ENCODE measurements at places on chromosomes 1 and 21.

DNA sequence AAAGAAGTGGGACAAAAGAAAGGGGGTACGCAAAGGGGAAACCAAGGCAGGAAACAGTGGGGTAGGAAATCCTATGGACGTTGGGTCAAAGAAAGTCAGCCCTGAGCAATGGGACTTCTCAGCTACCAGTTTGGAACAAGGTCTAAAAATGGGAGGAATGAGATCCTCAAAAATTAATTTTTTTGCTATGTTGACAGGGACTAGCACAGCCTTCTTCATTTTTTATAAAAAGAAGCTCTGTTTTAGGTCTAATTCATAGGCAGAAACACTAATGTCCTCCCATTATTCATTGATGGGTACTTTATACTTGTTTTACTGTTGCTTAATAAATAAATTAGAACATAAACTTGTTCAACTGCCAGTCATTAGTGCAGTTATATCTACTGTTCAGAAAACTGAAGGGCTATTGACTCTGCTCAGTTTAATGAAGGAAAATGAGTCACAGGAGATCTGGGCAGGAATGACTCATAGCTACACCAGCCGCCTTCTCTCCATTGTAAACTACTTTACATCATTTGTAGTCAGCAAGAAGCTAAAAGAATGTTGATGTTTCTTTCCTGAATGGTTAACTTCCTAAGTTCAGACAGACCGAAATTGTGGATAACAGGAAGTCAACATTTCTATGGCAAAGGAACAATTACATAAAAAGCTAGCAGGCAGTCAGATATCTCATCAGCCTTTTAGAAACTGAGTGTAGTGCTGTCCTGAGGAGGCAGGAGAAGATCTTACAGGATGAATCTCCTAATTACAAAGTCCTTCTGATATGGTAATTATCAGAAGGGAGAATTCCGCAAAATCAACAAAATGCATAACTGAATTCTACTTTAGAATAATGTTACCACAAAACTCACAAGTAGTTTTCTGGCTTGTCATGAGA lies 356.4 kb upstream of the PKN2 start:
- no peak for DNase-seq

GRCh38 chr1:230747127-230747730 lies at the start of gene CAPN9:
Gene CAPN9, plus strand, starts transcription at chr1:230747388. Its CDS starts 109 bp downstream, at chr1:230747497.
- no peak for DNase-seq

DNA sequence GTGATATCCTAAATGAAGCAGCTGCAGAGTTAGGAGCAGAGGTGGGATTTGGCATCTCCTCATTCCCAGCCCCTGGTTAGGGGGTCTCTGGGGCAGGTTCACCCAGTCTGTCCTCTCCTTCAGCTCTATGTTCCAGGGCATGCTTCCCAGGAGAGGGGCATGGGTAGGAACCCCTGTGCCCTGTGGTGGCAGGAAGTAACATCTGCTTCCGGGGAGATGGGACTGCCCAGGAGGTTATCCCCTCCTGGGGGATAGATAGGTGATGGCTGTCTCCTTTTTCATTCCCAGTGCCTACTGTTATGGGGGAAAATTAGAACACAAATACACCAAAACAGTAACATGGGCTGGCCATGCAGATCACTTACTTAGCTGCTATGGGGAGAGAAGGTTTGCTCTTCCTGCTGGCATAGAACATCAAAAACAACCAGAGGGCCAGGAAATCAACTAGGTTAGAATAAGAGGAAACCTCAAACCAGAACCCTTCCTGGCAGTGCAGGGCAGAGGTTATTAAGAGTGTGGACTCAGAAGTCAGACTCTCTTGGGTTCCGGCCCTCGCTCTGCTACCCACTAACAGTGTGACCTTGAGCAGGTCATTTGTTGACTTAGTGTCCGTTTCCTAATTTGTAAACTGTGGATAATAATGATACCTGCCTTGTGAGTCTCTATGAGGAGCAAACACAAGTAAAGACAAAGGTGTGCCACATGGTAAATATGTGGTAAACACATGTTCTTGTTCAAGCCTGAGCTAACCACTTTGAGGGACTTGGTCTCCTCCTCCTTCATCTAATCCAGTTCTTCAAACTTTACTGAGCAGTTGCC lies 157.8 kb upstream of the JUN start:
- no peak for DNase-seq

GRCh38 chr21:35833991-35834390 lies 226.3 kb downstream of the SETD4 start:
- no peak for DNase-seq

DNA sequence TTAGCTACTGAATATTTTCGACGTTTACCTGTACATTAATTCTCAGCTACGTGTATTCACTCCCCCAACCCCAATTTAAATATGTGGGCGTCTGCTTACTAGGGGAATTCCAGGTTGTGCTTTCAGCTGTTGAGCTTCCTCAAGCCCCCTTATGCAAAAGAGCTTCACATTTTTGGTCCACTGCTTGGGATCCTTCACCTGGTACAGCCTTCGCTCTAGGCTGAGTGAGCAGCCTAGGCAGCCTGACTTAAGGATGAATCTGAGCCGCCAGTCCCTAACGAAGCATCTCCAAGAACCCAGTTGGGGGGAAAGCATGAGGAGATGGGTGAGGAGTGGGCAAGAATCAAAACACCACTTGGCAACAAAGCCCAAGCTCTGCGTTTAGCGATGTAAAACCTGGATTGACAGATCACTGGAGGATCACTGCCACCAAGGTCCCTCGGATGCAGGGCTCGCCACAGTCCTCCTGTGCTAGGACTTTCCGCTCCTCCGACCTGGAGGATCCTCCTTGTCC lies 674 bp downstream of the BCL10 start:
- no peak for DNase-seq

DNA sequence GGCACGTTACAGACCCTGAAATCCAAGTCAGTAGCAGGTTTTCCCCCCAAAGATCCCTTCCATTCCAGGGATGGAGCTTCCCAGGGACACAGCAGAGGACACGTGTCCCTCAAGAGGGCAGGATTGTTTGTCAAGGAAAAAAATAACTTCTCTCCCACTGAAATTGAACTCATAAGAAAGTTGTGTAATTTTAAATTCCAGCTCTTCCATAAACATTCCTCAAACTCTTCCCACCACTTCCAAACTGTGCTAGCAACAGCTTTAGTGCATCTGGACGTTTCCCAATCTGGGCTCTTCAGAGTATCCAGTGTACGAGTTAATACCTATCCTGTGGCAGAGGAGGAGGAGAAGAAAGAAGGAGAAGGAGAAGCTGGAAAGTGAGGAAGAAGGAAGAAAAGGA lies 79.6 kb downstream of the PSMG1 start:
- DNase-seq = no peak

GRCh38 chr1:43867976-43868740 lies 65.4 kb upstream of the ARTN start:
- DNase-seq = no peak

DNA sequence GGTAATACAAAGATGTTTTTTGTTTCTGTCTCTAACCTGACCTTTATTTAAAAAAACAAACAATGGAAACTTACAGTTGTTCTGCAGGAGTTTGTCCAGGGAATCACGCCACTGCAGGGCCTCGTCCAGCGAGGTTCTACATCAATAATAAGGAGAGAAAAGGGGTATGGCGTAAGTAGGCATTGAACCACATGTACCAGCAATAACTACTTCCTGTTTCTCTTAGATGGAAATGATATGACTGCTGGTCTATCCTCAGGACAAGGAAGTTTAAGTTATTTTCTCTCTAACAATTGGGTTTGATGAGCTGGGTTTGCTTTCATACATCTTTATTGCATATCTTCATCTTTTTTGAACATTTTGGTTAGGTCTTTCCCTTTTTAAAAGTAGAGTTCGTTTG lies 40.9 kb downstream of the RGS5 start:
- DNase-seq = no peak

DNA sequence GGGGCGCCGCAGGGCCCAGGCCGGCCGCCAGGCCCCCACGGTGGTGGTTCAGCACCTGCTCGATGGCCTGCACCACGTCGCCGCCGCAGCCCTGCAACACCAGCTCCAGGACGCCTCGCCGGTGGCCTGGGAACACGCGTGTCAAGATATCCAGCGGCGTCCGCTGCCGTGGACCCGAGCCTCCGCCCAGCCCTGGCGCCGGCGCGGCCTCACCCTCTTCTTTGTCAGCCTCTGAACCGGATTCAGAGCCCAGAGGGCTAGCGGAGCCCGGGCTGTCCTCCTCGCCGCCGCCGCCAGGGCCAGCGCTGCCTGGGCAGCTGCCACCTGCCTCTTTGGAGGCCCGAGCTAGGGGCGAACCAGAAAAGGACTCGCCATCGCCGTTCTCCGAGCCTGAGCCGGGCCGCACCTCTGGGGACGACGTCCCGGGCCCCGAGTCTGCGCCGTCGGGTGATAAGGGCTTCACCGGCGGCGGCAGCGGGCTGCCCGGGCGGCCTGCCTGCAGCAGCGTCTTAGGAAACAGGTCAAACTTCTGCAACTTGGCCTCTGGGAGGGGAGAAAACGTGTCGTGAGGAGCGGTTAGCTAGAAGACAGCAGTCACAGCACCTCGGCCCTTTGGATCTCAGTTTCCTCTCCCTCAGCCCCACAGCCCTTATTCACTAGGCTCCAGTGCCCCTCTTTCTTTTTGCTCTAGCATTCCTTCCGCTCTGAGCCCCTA lies 3.9 kb downstream of the DMRTA2 start:
- no peak for DNase-seq

- DNase-seq = no peak
Measured at GRCh38 chr21:17053321-17053720, 459.5 kb upstream of the CXADR start.

- no peak for DNase-seq
Measured at GRCh38 chr21:14064296-14064645, 146.5 kb downstream of the LIPI start.

- no peak for DNase-seq
Measured at GRCh38 chr1:205325334-205325884, 3.9 kb upstream of the NUAK2 start.

- no peak for DNase-seq
Measured at GRCh38 chr1:198024782-198025181, 107.6 kb downstream of the LHX9 start.

DNA sequence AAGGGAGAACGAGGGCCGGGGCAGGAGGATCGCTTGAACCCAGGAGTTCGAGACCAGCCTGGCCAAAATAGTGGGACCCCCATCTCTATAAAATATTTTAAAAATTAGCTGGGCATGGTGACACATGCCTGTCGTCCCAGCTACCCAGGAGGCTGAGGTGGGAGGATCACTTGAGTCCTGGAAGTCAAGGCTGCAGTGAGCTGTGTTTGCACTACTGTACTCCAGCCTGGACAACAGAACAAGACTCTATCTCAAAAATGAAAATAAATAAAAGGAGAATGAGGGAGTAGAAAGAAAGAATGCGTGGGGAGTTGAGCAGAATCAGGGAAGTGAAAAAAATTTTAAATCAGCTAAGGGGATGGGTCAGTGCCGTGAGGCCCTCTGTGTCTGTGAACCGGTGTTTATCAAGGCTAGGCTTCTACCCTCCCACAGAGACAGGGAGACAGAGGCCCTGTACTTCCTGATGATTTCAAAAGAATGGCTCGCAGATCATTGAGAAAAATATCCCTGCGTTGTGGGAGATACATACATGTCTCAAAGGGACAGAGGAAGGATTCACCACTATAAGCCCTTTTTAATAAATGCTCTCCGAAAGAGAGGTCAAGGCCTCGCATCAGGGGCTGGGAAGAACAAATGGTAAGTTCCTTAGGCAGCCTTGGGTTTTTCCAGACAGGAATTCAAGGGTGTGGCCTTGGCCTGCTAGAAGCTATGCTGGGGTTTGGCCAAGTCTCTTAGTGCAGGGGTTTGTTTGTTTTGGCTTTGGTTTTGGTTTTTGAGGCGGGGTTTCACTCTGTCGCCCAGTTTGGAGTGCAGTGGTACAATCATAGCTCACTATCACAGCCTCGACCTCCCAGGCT lies 20.7 kb downstream of the IL10RB start:
- no peak for DNase-seq

DNA sequence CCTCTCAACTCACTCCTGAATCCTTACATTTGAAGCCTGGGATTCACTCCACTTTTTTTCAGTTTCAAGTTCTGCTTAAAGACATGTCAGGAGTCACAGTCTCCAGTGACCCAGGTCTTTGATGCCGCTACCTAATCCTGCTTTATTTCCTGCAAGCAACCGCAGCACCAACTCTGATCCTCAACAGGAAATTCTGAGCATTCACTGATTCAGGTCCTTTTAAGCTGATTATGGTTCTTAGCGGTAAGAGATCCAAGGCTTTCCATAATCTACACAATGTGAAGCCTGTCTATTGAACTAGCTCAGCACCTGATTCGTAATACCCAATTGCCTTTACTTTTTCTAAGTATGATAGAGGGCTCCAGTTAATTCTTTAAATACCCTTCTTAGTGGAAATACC lies 43.7 kb upstream of the PIGC start:
- DNase-seq = no peak

DNA sequence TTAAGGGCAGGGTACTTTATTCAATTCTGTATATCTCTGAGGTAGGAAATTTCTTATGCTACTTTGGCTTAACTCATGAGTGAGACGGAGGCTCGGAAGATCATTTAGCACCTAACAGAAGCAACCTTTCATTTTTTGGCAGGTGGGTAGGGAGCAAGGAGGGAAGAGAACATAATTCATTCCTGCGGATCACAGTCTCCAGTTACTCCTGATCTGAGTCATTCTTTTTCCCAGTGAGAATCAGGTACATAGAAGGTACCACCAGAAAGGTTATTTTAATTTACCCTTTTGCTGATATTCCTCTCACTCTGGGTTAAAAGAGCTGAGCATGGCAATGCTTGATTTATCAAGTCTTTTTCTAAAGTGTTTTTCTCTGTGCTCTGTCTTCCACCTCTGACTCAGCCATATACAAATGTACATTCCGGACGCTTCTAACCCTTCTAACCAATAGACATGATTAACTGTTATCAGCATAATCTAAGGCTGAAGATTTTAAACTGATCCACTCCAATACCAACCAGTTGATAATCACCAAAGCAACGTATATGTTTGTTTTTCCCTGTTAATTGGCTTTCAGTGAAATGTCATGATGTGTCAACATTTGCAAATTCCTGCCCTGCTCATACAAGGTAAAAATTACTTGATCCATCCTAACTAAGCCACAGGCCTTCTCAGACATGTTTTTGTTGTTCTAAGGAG lies 271.7 kb downstream of the DUSP10 start:
- DNase-seq = no peak

DNA sequence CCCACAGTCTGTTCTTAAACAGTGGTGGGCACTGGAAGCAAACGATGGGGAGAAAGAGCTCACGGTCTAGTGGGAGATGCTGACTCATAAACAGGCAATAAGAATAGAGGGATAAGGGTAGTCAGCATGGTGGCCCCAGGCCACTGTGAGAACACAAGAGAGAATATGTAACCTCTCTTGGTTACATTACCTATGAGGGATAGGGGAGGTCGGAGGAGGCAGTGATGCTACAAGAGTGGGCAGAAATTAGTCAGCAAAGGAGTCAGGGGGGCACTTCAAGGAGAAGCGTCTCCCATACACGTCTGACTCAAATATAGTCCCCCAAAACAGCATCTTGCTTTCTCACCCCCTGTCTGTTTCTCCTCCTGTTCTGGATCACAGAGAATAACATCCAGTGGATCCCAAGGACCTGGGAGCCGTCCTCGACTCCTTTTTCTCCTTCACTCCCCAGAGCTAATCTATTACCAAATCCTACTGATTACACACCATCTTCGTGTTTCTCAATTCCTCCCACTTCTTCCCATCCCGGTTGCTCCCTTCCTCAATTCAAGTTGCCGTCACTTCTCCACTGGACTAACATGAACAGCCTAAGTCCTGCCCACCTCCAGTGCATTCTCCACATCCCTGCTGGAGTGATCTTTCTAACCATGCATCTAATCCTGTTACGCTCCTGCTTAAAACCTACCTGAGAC lies 2.1 kb downstream of the SLAMF8 start:
- no peak for DNase-seq
